ENCODE measurements at places on chromosomes 7 and 10.

DNA sequence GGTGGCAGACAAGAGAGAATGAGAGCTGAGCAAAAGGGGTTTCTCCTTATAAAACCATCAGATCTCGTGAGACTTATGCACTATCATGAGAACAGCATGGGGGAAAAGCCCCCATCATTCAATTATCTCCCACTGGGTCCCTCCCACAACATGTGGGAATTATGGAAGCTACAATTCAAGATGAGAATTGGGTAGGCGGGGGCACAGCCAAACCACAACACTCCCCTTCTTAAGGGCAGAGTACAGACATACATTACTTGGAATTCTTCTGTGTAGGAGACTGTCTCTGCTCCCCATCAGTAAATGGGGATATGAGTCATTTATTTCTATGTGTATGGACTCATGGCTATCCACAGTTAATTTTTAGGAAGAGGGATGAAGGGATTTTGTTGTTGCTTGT lies 31.2 kb downstream of the FAM171A1 start:
- no peak for DNase-seq

DNA sequence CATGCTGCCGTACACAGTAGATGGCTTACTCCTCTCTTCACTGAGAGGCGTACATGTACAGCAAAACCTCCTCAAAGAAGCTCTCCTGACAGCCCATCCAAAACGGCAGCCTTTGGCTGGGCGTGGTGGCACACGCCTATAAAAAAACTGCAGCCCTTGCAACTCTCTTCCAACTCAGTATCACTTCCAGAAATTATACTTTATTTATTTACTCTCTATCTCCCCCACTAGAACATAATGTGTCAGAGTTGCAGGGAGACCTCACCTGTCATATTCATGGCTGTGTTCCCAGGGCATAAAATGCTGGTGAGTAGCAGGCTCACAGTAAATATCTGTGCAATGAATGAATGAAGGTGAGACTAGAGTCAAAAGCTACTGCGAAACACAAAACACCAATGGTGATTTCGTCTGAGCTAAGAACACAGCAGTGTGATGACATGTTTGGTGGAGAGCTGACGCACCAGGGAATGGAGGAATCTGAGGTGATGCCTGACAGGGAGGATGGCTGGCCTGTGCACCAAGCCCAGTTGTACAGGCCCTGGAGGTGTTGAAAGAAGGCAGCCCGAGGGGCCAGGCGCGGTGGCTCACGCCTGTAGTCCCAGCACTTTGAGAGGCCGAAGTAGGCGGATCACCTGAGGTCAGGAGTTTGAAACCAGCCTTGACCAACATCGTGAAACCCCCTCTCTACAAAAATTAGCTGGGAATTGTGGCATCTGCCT lies 55.3 kb downstream of the COBL start:
- no peak for DNase-seq

- DNase-seq = no peak
Measured at GRCh38 chr7:37035631-37036030, 311.3 kb upstream of the AOAH start.

- no peak for DNase-seq
Measured at GRCh38 chr10:73732931-73733623, 11.1 kb upstream of the SEC24C start.

GRCh38 chr10:120516426-120516825 lies 59.4 kb downstream of the PLPP4 start:
- DNase-seq = no peak

GRCh38 chr10:30728766-30729165 lies 99.2 kb upstream of the LYZL2 start:
- DNase-seq = no peak

DNA sequence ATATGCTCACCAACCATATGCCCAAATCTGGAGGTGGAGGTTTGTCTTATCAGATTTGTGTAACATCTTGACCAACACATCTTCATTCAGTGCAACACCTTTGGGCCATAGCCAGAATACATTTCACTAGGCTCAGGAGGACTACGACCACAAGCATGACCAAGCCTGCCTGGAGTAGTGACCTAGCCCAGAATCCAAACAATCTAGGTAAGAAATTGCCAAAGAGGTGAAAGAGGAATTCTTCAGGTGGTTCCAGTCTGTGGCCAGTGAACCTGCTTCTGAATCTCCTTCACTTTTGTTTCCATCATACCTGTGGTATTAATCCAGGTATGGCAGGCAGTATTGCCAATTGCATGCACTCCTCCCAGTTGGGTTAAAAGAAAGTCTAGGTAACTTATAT lies 112.8 kb upstream of the RAB18 start:
- DNase-seq = no peak

DNA sequence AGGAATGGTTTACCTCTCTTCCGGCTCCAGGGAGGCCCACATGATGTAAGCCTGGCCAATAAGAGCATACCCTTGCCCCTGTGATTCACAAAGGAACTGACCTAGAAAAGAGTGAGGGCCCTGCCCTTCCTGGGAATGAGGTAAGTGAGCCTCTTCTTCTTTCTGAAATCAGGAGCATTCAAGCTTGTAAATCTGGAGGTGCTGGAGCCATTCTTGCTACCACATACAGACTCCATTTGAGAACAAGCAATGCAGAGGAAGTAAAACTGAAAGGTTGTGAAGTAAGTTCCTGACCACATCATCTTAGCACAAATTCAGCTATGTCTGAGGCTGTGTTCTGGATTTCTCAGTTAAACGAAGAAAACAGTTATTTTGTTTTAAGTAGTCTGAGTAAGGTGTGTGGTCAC lies 132.2 kb downstream of the CD36 start:
- DNase-seq = no peak

GRCh38 chr10:7312488-7312857 lies 98.4 kb downstream of the SFMBT2 start:
- DNase-seq = no peak

DNA sequence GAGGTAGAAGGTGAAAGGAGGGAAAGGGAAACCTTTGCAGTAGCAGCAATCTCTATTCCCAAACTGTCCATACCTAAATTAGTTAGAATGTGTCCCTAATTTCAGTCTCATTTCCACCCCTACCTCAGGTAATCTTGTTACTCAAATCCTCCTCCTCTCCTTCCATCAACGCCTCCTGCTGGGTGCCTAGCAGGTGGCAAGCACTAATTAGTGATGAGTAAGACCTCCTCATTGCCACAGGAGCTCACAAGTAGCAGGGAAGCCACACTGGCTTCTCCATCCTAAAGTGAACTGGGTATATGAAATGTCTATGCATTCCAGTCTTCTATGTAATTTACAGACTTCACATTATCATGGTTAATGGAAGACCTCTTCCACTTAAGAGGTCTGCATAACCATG lies 25.7 kb upstream of the FAM133B start:
- DNase-seq = no peak

GRCh38 chr10:17512341-17513001 lies 58.1 kb upstream of the ST8SIA6 start:
- DNase-seq = no peak

- no peak for DNase-seq
Measured at GRCh38 chr10:9069136-9069535, 1014.6 kb downstream of the GATA3 start.

GRCh38 chr7:137628216-137628615 lies 218.6 kb downstream of the DGKI start:
- no peak for DNase-seq

- no peak for DNase-seq
Measured at GRCh38 chr7:151581741-151582140, 62.0 kb upstream of the RHEB start.

GRCh38 chr10:72016608-72017300 lies 52.6 kb downstream of the CHST3 start:
- DNase-seq = no peak

DNA sequence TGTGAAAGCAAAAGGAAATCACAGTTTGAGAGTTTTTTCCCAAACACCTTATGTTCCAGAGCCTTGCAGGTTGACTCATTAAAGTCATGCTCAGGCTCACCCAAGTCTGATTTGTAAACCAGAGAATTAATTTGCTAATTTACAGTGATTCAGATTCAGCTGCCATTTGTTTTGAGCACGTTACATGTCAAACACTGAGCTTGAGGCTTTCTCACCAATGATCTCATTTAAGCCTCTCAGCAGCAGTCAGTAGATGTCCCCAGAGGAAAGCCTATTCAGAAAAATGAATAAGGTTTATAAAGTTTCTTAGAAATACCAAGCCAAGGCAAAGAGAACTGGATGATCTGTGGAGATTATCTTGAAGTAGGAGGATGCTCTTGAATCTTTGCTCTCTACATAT lies 420.4 kb downstream of the HTR7 start:
- no peak for DNase-seq

DNA sequence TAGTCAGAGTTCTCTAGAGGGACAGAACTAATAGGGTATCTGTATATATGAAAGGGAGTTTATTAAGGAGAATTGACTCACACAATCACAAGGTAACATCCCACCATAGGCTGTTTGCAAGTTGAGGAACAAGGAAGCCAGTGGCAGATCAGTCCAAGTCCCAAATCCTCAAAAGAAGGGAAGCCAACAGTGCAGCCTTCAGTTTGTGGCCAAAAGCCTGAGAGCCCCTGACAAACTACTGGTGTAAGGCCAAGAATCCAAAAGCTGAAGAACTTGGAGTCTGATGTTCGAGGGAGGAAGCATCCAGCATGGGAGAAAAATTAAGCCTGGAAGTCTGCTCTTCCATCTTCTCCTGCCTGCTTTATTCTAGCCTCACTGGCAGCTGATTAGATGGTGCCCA lies 1107.2 kb upstream of the CELF2 start:
- no peak for DNase-seq

GRCh38 chr10:112185959-112186358 lies 2.4 kb upstream of the GPAM start:
- DNase-seq = no peak

DNA sequence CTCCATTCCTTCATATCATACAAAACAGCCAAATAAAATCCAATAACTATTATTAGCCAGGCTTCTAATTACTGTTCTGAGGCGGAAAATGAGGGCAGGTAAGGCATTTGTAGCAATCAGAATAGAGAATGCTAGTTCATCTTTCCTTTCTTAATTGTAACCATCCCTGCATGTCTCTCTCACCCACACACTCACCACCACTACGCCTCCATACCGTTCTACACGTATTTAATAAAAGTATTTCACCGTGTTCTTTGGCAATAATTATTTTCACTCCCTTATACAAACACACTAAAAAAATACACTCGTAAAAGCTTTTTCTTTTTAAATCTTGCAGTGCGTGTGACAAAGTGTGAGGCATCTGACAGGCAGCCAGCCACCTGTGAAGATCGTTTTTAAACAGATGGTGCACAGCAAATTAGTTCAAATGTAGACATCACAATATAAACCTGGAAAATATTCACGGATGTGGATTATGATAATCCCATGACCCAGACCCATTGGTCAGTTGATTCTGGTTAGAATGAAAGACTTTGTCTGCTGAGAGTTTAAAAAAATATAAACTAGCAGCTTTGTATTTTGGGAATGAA lies 653.6 kb downstream of the REEP3 start:
- DNase-seq = no peak

GRCh38 chr7:36741866-36742265 lies 17.6 kb upstream of the AOAH start:
- no peak for DNase-seq

DNA sequence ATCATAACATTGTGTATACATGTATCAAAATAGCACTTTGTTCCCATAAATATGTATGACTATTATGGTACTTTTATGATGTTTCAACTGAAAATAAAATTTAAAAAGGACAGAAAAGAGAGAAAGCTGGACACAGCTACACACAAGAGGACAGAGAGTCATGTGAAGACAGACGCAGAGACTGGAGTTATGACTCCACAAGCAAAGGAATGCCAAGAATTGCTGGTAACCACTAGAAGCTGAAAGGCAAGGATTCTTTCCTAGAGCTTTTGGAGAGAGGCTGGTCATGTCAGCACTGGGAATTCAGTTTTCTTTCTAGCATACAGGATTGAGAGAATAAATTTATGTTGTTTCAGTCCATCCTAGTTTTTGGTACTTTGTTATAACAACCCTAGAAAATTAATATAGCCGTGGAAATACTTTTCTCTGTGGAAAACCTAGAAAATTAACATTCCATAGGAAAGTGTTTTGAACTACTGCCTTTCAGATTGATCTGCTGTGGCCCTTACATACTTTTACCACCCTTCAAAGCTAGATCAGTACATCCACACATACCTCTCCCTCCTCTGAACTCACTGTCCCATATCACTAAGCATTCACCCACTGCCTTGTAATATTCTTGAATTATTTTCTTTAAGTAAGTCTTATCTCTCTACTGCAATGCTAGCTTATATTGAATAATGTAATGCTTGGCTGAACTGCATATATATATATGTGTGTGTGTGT lies 575.3 kb downstream of the IPMK start:
- DNase-seq = no peak

All from germinal center (tissue), 1 donor.